ENCODE measurements at places on chromosomes 7 and 10.

- DNase-seq, result no peak
Observed at GRCh38 chr7:77473229-77474005, 57.3 kb upstream of the GSAP start.

GRCh38 chr10:129969911-129970464 lies 5.9 kb upstream of the EBF3 start:
- DNase-seq, result no peak

GRCh38 chr7:139571651-139572050 lies 48.2 kb downstream of the CLEC2L start:
- DNase-seq, result no peak

GRCh38 chr7:17010637-17011300 lies 129.0 kb upstream of the AGR3 start:
- DNase-seq, result no peak

DNA sequence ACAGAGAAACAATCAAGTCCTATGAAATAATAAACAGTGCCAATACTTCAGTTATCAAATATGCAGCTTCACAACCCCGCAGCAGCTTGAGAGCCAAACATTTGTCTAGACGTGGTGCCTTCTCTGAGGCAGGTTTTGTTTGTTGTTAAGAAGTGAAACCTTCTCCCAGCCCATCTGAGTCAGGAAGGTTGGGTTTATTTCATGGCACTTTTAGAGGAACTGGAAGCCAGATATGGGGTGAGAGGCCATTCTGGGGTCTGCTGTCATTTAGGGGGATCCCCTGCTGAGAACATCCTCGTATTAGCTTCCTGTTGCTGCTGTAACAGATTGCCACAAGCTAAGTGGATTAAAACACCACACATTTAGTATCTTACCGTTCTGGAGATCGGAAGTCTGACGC lies 113.6 kb downstream of the GRK5 start:
- DNase-seq, result no peak

DNA sequence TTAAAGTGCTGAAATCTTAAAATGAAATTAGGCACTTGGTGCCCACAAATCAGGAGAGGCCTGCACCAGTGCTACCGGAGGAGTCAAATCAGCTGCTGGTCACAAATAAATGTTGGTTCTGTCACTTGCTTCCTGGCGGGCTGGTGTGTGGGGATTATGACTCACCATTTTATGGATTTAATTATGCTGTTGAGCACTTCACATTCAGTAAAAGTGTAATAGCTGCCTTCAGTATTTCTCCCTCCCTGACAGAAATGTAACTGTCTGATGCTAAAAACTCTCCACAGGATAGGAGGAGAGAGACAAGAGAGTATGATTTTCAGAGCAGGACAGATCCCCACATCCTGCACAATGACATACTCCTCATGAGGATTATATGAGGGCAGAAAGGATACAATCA lies 186.0 kb downstream of the JAZF1 start:
- no peak for DNase-seq

- no peak for DNase-seq
Observed at GRCh38 chr10:87538092-87539015, 33.7 kb downstream of the MINPP1 start.

- peak; percentile 83 for DNase-seq
Observed at GRCh38 chr7:73623798-73624668, at the start of gene MLXIPL. TSS of gene MLXIPL (minus strand) at chr7:73624522. CDS start at chr7:73624492, 30 bp downstream.

- peak; percentile 86 for DNase-seq
Observed at GRCh38 chr10:102450374-102451104, 804 bp downstream of the C10orf95 start.

- DNase-seq, result no peak
Observed at GRCh38 chr10:86263209-86263608, 103.4 kb downstream of the GRID1 start.

DNA sequence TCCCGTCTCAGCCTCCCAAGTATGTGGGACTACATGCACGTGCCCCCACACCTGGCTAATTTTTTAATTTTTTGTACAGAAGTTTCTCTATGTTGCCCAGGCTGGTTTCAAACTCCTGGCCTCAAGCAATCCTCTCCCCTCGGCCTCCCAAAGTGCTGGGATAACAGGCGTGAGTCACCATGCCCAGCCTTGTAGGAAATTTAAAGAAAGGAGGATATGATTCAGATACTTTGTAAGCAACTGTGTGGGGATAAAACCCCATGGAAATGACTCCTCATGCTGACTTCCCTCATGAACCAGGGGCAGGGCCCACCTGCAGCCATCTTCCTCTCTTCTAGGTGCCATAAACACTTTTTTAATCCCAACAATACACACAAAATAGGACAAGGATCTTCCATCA lies 50.2 kb downstream of the APBB1IP start:
- no peak for DNase-seq

GRCh38 chr7:106312099-106312871 lies 27.5 kb upstream of the NAMPT start:
- DNase-seq, result no peak

DNA sequence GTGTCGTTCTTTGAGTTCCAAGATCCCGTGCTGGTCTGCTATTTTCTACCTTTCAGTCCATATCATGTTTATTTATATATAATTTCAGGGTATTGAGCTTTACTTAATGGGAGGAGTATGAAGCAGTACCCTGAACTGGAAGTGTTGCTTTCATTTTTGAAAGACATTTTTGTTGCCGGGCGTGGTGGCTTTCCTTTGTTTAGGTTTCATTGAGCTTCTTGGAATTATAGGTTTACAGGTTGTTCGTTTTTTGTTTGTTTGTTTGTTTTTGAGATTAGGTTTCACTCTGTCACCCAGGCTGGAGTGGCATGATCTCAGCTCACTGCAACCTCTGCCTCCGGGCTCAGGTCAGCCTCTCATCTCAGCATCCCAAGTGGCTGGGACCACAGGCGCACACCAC lies 7.4 kb downstream of the ZNF487 start:
- no peak for DNase-seq

DNA sequence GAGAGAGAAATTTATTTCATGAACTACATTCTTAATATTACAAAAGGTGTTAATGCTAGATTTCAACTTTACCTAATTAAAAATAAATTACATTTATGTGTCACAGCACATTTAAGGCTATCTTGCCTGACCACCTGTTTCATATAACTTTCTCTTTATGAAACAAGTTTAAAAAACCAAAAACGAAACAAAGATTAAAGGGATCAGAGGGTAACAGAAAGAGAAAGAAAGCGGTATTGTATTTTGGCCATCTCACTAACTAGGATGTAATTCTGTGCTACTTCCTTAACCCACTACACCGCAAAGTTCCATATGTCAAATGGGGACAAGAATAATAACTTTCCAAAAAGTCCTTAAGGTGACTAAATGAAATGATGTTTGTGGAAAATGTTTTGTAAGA lies 6.3 kb upstream of the RHOBTB1 start:
- DNase-seq, result no peak

- DNase-seq, result no peak
Observed at GRCh38 chr10:79585870-79586527, 24.7 kb upstream of the SFTPA1 start.

- peak; percentile 64 for DNase-seq
Observed at GRCh38 chr10:79502561-79503309, 9.6 kb upstream of the EIF5AL1 start.

GRCh38 chr10:72276013-72276387 lies 2.3 kb downstream of the DDIT4 start:
- no peak for DNase-seq

- no peak for DNase-seq
Observed at GRCh38 chr10:132983252-132984007, 41.1 kb upstream of the CFAP46 start.

- no peak for DNase-seq
Observed at GRCh38 chr10:89887406-89887805, 186.0 kb downstream of the KIF20B start.

DNA sequence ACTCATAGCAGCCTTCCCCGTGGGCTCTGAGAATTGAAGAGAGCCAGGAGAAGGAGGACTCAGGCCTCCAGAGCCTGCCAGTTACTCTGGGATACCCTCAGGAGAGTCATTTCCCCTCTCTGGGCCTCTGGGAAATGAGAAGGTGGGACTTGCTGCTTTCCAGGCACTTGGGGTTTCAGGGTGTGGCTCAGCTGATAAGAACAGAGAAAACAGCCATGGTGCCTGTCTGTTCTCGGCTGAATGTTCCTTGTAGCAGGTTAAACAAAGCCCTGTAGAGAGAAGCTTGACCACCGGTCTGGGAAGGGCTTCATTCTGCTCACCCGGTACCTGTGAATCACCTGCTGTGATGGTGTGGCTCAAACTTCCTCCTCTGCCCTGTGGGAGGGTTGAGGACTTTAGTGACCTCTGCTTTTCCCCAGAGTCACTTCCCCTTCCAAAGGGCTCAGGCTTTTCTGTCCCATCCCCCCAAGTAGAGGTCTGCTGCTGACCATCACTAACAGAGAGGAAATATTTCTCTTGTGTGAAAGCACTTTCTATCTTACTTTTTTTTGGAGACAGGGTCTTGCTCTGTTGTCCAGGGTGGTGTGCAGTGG lies 212.4 kb upstream of the GALNT17 start:
- DNase-seq, result no peak

- DNase-seq, result no peak
Observed at GRCh38 chr7:92461027-92462003, 14.0 kb downstream of the GATAD1 start.

DNA sequence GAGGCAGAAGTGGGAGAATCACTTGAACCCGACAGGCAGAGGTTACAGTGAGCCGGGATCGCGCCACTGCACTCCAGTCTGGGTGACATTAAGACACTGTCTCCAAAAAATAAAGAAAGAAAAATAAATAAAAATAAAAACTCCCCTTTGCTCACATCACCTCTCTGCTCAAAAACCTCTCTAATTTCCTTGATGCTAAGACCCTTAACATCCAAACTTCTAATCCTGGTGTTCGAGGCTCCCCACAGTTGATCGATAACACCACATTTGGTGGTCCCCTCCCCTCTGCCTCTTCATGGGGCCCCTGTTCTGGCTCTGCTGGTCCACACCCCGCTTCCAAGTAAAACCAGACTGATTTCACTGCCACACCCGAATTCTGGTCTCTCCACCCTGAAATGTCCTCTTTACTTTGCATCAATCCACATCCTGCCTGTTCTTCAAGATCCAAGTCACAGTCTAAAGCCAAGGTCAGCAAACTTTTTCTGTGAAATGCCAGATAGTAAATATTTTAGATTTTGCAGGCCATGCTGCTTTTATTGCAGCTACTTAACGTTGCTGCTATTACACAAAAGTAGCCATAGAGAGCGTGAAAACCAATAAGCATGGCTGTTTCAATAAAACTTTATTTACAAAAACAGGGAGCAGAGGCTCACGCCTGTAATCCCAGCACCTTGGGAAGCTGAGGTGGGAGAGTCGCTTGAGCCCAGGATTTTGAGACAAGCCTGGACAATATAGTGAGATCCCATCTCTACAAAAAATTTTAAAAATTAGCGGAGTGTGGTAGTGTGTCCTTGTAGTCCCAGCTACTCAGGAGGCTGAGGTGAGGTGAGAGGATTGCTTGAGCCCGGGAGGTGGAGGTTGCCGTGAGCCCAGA lies 11.8 kb downstream of the MOSPD3 start:
- no peak for DNase-seq

- DNase-seq, result no peak
Observed at GRCh38 chr7:979886-980571, 3.0 kb upstream of the CYP2W1 start.

DNA sequence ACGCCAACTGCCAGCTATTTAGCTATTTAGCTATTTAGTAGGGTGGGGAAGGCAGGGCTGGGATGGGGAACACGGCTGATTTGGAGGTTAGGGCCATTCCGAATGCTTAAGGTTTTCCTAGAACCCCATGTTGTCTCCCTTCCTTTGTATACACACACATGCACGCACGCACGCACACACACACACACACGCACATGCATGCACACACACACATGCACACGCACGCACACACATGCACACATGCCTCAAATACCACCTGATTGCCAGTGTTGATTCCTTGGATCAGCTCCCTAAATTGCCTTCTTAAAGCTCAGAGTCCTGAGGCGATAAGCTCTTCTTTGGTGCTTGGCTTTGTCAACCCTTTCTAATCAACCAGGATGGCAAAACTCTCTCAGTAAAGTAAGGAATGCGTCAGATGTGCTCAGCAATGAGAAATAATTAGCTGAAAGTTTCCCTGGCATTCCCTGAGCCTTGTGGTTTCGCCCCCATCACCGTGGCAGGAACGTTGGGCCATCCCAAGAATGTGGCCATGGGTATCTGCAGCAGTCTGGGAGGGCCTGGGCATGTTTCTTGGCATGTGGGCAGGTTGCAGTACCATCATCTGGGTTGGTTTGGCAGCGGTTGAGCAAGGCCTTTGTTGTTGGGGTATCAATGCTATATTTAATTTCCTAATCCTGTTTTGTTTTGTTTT lies 305.6 kb downstream of the LRMDA start:
- DNase-seq, result no peak

DNA sequence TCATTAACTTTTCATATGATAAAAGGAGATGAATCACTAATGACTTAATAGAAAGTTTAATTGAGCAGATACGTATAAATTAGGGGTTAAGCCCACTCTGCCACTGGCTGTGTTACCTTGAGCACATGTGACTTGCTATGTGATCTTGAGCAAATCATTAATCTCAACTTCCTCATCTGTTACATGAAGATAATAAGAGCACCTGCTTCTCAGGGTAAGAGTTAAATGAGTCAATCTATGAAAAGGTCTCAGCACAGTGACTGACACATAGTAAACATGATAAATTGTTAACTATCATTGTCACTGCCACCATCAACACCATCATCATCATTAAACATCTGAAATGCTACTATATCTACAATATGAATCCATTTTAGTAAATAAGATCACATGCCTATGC lies 110.8 kb downstream of the TPK1 start:
- DNase-seq, result no peak

DNA sequence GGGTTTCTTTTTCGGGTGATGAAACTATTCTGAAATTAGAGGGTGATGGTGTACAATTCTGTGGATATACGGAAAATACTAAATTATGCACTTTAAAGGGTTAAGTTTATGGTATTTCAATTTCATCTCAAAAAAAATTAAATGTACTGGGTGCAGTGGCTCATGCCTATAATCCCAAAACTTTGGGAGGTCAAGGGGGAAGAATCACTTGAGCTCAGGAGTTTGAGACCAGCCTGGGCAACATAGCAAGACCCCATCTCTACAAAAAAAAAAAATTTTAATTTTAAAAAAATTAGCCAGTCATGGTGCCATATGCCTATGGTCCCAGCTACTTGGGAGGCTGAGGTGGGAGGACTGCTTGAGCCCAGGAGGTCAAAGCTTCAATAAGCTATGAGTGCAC lies 57.0 kb downstream of the SMURF1 start:
- no peak for DNase-seq

DNA sequence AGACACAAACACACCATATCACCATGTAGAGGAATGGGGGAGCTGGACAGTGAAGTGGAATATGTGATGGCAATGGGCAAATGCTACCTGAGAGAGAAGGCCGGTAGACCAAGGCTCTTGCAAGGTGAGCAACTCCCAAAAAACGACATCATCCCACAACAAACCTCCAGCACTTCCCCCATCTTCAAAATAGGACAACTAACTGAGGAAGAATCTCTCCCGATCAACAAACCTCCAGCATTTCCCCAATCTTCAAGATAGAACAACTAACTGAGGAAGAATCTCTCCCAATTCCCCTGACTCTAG lies 387.2 kb downstream of the PARD3 start:
- DNase-seq, result no peak

- no peak for DNase-seq
Observed at GRCh38 chr10:22460101-22460500, 114.8 kb downstream of the SPAG6 start.

GRCh38 chr10:110756876-110757275 lies 112.7 kb downstream of the RBM20 start:
- no peak for DNase-seq

GRCh38 chr7:821688-822087 lies 10.6 kb upstream of the SUN1 start:
- no peak for DNase-seq

Data from heart left ventricle (tissue), 16 donors.